Dermis blood vessel endothelial cell (primary cell): ENCODE measurements at places on chromosomes 4 and X.

DNA sequence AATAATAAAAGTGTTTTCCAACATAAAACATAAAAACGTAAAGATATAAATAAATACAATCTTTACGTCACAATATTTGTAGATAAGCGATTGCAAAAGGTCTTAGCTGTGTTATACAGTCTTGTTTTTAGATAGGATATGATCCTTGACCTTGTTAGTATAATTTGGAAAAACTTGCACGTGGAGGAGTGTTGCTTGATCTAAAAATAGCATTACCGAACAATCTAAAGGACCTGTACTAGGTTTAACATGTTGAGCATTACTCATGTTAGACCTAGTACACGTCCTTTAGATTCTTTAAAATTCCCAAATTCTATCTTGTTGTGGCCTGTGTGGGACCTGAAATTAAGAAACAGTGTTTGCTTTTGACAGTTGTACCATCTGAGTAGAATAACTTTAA lies 1.6 kb downstream of the METAP1 start:
- DNase-seq = no peak

- DNase-seq = no peak
Observed at GRCh38 chr4:176896211-176896610, 103.5 kb upstream of the VEGFC start.

DNA sequence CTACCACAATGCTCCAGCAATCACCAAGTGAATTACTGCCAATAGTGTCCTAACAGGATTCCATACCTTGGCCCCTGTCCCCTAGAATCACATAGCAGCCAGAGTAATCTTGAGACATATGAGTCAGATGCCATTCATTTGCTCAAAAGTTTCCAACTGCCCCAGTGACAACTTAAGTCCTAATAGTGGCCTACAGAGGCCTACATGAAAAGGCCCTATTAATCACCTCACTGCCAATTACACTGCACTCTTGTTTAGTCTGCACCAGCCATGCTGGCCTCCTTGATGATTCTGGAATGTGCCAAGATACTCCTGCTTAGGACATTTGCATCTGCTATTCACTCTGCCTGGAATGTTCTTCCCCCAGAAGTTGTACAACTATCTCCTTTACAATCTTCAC lies 130.7 kb downstream of the NR3C2 start:
- no peak for DNase-seq

DNA sequence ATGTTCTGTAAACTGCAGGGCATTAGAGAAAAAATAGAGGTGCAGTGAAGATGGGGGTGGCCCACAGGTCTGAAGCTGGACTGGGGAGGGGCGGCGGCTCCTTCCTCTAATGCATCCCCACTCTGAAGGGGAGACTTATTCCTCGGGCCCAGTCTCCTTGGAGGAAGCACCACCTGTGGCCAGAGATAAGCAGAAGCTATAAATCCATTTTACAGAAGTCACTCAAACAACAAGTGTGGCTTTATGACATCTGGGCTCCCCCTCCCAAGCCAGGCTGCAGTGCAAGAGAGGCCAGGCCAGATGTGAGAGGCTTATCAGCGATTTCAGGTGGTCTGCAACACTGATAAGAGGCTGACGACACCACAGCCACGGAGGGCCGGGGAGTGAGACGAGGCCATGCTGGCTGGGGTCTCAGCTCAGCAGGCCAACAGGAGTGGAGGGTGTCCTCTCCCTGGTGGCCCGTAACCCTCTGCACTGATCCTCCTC lies 15.8 kb downstream of the CYTL1 start:
- no peak for DNase-seq

DNA sequence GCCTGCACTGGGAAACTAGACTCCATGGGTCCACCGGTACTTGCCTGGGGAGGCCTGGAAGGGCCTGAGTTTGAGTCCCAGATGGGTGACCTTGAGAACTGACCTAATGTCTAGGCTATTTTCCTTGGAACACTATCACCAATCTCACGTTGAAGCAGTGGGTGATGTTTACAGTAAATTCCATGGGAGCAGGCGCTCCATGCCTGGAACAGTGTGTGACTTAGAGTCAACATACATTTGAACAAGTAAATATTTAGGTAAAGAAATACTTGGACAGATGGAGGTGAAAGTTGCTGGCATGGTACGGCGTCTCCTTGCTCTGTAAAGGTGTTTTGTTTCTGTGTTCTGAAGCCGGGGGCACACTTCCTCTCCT lies 47.5 kb downstream of the TBC1D14 start:
- DNase-seq = no peak

GRCh38 chr4:92261256-92261655 lies 42.5 kb upstream of the GRID2 start:
- DNase-seq = no peak

- peak; percentile 51 for DNase-seq
Observed at GRCh38 chr4:82797040-82797404, 1.6 kb downstream of the SCD5 start.

GRCh38 chrX:118974088-118974907 lies at the start of gene LONRF3:
Gene LONRF3 (plus strand): TSS chrX:118974618. CDS start chrX:118974781, 163 bp downstream.
- DNase-seq = peak; percentile 37

DNA sequence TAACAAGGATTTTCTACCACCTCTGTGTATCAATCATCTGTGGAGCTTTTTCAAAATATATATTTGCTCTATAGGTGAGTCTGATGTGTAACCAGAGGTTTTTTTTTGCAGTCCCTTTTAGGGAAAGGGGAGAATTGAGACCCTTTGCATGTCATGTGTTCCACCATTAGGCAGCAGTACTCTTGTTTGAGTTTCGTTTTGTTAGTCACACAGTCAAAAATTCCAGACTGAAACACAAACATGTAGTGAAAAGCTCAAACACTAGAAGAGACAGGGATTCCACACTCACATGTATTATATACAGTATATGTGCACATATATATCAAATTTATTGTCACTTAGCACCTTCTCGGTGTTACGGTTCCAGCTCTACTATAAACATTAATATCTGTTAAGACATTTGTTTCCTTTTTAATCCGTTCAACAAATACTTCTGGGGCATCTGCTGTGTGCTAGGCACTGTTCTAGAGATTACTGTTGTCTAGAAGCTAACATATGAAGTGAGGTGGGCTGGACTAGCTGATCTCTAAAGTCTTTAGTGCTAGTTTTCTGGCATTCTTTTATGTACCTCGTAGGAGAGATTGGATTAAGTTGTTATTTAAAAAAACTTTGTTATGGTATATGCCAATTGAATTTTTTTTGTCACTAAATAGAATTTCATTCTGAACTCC lies 5.5 kb downstream of the USP9X start:
- no peak for DNase-seq

DNA sequence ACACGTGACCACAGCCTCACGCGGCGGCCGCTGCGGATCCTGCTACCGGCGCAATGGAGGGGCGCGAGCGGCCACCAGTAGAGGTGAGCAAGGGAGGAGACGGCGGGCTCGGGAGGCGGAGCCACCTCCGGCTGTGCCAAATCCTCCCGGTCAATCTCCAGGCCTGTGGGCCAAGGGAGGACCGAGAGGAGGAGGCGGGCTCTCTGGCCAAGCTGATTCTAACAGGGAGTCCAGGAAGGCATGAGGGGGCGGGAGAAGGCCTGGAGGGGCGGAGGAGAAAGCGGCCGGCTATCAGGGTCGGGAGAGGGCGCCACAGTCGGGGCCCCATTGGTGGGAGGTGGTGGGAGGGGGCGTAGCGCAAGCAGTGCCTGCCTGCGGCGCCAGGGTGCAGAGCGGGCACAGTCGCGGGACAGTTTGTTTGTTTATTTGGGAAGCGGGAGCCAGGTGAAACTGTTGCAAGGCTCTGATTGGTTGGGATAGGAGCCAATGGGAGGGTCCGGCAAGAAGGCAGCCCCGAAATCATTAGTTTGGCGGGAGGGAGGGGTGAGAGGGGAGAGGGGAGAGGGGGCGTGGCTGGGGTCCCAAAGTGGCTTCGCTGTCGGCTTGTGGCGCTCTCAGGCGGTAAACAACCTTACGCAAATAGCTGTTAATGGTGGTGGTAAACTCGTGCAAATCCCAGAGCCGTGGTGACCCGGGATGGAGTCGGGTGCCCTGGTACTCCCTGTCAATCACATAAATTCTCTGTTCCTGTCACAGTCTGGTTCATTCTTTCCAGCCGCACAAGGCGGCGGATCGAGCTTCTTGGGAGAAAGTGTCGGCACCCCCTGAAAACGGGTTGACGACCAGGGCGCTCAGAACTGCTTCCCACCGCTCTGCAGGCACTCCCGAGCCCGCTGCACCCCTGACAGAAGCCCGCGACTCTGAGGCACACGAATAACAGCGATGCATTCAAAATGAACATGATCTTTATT lies at the start of gene IRS4:
Gene IRS4, minus strand, starts transcription at position 55 of the 971 bp plus-strand sequence.
- DNase-seq = peak; percentile 13

DNA sequence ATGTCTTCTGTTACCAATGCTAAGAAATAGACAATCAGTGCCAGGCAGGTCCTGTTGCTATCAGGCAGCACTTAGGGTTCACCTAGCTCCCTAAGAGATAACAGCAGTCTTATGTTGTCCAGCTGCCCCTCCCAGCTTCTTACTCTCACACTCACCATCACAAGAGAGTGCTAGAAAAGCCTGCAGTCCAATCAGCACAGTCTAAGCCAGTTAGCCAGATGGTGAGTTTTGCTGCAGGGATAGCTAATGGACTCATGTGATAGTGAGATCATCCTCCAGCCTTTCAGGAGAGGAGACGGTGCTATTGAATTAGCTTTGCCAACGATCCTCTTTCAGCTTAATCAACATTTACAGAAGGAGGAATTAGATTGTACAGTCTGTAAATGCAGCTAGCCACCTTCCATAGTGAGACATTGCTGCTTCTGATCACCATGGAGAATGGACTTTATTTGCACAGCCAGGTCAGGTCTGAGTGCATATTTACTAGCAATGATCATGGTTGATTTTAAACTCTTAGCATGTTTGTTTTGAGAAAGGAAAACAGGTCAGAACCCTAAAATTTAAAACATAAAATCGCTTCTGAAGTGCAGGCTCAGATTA lies 438.3 kb downstream of the CENPC start:
- no peak for DNase-seq

GRCh38 chrX:132489578-132490419 lies 961 bp upstream of the MBNL3 start:
- DNase-seq = peak; percentile 14

GRCh38 chr4:30716158-30716557 lies 4.0 kb upstream of the PCDH7 start:
- peak; percentile 28 for DNase-seq

DNA sequence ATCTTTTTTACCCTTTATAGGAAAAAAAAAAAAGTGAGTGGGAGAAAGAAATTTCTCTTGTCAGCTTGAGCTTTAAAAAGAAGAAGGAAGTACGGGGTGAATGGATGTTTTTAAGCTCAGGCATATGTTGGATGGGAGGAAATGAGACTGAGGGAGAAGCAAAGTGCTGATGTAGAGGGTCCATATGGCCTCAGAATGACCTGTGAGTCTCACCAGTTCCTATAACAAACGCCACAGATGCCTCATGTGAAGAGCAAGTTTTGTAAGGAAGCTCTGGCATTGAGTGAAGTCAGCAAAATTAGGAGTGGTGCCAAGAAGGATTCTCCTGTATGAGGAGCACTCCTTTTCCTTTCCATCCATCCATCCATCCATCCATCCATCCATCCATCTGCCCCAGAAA lies 214.6 kb downstream of the PTTG2 start:
- peak; percentile 23 for DNase-seq

DNA sequence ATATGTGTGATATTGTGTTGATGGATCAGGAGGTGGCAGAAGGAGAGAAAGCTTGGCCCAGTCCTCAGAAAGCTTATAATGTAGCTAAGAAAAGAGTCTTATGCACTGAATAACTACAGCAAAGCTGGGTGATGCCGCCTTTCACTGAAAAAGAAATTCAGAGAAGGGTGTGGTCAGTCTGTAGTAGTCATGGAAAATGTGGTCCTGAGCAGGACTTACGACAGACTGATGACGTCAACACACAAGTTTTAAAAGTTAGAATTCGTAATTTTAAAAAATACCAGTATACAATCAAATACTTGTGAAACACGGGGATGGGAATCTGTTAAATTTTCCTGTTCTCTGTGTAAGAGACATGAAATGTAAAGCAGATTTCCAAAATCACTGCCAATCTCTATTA lies 87.0 kb upstream of the RAPGEF2 start:
- no peak for DNase-seq

- DNase-seq = no peak
Observed at GRCh38 chr4:107192601-107193000, 156.5 kb upstream of the DKK2 start.

GRCh38 chr4:61579786-61580185 lies 379.7 kb downstream of the ADGRL3 start:
- no peak for DNase-seq
